ENCODE measurements at places on chromosomes 4 and X. TPM values are rescaled to one million over a fixed set of nuclear protein-coding genes. Genes with fewer than 3 reads are reported as not detected.

Gene METAP1
- total RNA-seq: 27.9 TPM

Gene MAGEA9
- total RNA-seq: not detected

- no peak for DNase-seq
Observed at GRCh38 chr4:2813446-2814405, 20.8 kb downstream of the SH3BP2 start.

Gene CXorf51B
- total RNA-seq: not detected

- DNase-seq: no peak
Observed at GRCh38 chr4:53592122-53592521, 836 bp upstream of the LNX1 start.

- peak; percentile 31 for DNase-seq
Observed at GRCh38 chr4:38870098-38870808, 2.6 kb downstream of the FAM114A1 start.

GRCh38 chr4:89008166-89008565, 48.8 kb downstream of the FAM13A start:
- DNase-seq: no peak

DNA sequence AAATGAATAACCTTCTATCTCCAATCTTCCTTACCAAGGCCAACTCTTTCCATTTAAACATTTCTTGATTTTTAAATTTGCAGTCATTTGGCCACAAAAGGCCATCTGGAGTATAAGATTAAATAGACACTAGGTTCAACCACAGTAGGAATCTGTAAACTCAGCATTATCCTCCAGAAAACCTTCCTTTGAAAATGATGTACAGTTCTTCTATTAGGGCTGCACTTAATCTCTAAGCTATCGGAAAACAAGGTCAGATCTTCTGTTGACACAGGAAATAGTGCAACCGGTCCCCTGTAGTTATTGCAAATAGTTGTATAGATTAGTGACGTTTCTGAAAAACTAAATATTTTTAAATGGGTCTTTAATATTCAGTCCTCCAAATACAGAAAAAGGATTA, 359.0 kb upstream of the ATOH1 start:
- no peak for DNase-seq

Gene KCNIP4
- 0.44 TPM for total RNA-seq

- DNase-seq: no peak
Observed at GRCh38 chrX:137366018-137366633, 199.8 kb upstream of the ZIC3 start.

DNA sequence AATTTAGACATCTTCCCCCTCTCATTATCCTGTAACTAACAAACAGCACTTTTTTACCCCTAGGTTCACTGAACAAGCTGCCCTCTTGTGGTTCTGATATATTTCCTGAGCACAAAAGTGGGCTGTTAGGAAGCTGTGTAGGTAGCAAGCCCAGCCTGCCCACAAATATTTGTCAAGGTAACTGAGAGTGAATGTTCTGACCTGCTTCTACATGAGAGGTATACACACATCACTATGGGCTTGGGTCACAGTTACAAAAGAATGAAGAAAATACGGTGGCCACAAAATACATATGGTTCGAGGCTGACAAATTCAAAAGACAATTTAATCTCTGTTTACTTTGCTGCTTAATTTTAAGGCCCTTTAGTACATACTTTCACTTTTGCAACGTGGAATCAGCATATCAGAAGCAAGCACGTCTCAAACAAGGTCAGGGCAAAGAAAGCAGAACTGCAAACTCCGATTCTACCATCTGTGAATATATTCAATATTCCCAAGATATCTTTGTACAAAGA, 78.7 kb downstream of the RBM47 start:
- peak; percentile 56 for DNase-seq

DNA sequence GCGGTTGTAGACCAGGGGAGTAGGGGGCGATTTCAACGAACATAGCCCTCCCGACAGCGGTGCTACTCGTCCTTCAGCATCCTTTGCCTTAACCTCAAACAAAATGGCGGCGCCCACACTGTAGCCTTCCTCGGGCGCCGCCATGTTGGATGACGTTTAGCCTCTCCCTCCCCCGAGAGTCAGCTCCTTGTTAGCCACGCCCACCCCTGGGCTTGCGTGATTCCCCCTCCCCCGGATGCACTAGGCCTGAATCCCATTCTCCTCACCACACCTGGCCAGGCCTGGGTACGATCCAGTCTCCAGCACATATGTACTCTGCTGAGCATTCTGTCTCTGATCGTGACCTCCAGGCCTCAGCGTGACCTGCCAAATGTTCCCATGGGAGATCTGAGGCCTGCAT, 49.0 kb upstream of the ZNF157 start:
- DNase-seq: peak; percentile 82

DNA sequence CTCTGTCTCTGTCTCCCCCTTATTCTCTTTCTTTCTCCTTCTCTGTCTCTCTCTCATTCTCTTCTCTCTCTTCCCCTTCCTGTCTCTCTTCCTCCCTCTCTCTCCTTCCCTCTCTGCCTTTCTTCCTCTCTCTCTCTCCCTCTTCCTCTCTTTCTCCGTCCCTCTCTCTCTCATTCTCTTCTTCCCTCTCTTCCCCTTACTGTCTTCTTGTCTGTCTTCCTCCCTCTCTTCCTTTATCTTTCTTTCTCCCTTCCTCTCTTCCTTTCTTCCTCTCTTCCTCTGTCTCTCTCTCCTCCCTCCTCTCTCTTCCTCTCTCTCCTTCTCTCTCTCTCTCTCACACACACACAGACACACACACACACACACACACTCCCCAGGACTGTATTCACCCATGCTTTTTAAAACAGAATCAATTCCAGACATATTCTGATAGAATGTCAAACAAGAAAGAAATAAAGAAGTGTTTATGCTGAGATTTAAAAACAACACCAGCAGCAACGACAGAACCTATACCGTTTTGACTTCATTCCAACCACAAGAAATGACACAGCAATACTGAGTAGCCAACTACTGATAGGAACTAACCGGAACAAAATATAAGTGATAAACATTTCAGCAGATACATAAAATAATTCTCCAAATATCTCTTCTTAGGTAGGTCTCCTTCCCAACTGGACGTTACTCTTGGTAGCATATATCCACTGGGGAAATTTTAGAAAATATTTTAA, 296.7 kb downstream of the ASMT start:
- no peak for DNase-seq

GRCh38 chr4:13399257-13399656, 84.9 kb downstream of the RAB28 start:
- DNase-seq: no peak

GRCh38 chr4:173237762-173238161, 69.2 kb downstream of the GALNT7 start:
- no peak for DNase-seq

DNA sequence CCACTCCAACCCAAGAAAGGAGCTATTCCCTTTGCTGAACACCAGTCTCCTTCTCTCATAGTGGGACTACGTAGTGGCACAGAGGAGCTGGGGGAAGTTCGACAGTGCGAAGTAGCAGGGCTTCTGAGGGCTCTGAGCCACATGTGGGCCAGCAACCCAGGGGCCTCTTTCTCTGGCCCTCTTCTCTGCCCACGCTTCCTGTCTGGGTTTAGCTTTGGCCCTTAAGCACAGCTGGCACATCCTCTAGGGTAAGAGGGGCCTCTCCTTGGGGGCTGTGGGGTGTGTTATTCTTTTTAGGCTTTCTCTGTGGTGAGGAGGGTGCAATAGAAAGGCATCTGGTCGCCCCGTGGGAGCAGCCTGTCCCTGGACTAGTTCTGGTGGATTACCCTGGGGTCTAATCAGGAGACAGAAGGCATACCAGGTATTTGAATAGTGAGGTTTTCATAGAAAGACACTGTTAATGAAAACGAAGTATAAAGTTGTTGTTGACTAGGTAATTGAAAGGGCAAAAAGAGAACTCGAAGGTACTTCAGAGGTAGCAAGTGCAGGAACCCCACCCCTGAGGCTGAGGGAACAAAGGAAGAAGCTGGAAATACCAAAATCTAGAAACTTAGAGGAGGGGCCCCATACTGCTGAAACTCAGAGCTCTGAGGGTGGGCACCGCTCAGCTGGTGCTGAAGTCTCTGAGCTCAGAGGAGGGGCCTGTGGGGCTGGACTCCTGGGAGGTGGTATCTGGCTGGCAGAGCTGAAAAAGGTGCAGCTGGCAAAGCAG, 151.9 kb upstream of the RPS6KA3 start:
- no peak for DNase-seq

DNA sequence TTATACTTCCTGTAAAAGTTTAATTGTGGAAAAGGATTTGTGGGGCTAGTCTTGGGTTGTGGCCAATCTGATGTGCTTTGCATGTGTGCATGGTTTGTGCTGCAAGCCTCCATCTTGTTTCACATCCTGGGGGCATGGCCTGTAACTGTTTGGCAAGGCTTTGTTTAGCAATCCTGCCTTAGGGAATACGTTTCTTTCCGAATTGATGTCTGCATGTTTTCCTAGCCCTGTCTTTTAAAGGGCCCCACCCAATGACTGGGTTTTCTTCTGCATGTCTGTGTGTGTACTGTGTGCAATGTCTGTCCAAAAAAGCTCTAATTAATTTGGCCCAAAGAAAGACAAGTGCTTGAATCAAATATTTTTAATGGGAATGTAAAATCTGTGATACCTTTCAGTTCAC, 74.6 kb upstream of the MID1IP1 start:
- peak; percentile 47 for DNase-seq

DNA sequence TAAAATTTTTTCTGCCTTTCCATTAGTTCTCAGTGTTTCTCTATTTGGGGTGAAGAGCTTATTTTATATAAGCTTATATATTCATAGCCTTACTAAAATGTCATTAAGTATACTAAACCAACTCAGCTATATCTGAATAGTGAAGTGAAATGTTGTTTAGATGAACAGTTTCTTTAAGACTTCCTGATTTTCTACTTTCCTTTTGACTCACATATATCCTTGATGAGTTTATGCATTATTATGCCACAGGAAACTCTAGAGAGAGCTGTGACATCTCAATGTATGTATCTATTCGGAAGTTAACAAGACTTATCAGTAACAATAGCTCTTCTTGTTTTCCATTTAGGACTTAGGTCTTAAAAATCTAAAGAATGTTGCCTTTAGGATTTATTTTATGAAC, 1491.8 kb upstream of the IGFBP7 start:
- DNase-seq: no peak

All from muscle of leg (tissue), 16 donors.